Activated naive CD8-positive, alpha-beta T cell treated with anti-CD3 and anti-CD28 coated beads for 36 hours (primary cell): ENCODE measurements at places on chromosomes 7 and 10.

GRCh38 chr7:121069346-121070100, 81.0 kb downstream of the CPED1 start:
- DNase-seq: no peak

- DNase-seq: no peak
Observed at GRCh38 chr7:109842386-109842785, 1248.5 kb upstream of the LRRN3 start.

- no peak for DNase-seq
Observed at GRCh38 chr7:32289651-32290414, 200.3 kb downstream of the LSM5 start.

- DNase-seq: no peak
Observed at GRCh38 chr10:129448539-129448938, 18.5 kb upstream of the MGMT start.

GRCh38 chr7:80630608-80631405, 7.6 kb upstream of the CD36 start:
- no peak for DNase-seq

- DNase-seq: no peak
Observed at GRCh38 chr10:43120116-43120928, 17.9 kb upstream of the CSGALNACT2 start.

GRCh38 chr7:20831956-20832355, 45.3 kb upstream of the SP8 start:
- DNase-seq: no peak

DNA sequence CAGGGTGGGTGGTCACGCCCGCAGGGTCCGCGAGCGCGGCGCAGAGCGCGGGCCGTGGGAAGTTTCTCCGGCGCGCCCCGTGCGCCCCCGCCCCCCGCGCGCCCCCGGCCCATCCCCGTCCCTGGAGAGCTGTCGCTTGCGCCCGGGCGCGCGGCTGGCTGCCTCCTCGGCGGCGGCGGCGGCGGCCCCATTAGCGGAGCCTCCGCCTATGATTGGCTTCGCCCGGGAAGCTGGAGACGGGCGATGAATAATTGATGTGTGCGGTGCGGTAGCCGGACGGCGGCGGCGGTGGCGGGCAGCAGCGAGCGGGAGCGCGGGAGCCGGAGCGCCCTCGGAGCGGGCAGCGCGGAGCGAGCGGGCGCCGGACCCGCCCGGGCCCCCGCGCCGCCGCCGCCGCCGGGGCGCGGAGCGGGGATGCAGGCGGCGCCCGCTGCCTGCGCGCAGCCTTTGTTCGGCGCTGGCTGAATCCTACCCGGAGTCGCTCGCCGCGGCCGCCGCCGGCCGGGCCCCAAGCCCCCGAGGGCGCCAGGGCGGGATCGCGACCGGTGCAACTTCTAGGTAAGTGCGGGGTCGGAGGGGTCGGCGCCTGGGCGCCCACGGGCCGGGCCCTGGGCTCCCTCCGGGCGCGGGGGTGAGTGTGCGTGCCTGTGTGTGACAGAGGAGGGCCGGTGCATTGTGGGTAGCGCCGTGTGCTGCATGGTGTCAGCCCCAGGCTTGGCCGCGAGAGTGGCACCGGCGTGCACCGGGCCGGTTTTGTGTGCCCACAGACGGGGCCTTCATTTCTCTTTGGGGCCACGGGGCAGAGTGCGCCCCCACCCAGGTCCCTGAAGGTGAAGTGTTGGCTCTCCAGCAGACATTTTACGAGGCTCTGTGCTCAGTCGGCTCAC, 103.8 kb upstream of the PPIF start:
- DNase-seq: peak; percentile 63

GRCh38 chr7:45203936-45204445, 46.4 kb downstream of the RAMP3 start:
- DNase-seq: peak; percentile 18

GRCh38 chr7:32609463-32609862, 114.2 kb downstream of the AVL9 start:
- no peak for DNase-seq

DNA sequence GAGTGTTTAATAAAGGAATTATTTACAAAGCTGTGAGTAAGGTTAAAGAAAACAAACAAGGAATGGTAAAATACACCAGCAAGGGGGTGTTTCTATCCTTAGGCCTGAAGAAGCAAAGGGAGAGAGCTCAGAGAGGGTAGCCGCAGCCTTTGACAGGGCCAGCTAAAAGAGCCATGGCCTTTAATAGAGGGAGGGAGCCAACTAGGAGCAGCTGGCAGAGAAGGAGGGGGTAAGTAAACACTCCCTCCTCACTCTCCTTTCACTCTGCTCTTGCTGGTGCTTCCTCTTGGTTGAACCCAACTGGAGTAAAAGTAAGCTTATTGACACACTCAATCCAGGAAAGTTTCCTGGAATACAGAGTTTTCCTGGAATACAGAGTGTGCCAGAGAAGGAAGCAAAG, 87.5 kb downstream of the CH25H start:
- DNase-seq: no peak

GRCh38 chr7:21568762-21569161, 25.9 kb downstream of the DNAH11 start:
- no peak for DNase-seq
